IMR-90 (cell line): ENCODE measurements at places on chromosomes 5 and 9. TPM values are rescaled to one million over a fixed set of nuclear protein-coding genes. Genes with fewer than 3 reads are reported as not detected.

Gene GABRA6
- not detected in 2 replicates for total RNA-seq

Gene DIPK1B
- 3.1 and 3.4 TPM in 2 replicates for total RNA-seq

Gene FSTL4
- 0.18 TPM in 1 of 2 replicates, not detected in the other for total RNA-seq

Gene NEUROG1
- not detected in 2 replicates for total RNA-seq

Gene TMEM232
- 0.36 and 0.56 TPM in 2 replicates for total RNA-seq

Gene SLC6A7
- under 0.01 TPM in 1 of 2 replicates, not detected in the other for total RNA-seq

Gene INSL4
- total RNA-seq, result not detected in 2 replicates

GRCh38 chr5:92308679-92309078 is 925.6 kb upstream of the ARRDC3 start:
- no peak for DNase-seq

DNA sequence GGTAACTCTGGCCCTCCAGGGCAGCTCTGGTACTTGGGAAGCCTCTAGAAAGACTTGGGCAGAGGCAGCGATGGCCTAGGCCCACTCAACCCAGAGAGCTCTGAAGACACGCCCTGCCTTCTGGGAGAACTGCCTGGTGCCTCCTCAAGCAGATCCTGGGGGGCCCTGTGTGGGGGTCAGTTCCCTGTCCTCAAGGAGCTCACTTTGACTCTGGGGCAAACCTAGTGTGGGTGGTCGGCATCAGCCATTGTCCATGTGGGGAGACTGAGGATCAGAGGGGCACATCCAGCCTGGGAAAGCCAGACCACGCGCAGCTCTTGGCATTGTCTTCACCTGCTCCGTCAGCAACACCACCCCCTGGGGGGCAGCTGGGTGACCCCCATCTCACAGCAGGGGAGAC is 28.0 kb downstream of the ABO start:
- DNase-seq, result no peak

GRCh38 chr9:89483592-89484474 is 14.1 kb downstream of the SEMA4D start:
- no peak for DNase-seq

DNA sequence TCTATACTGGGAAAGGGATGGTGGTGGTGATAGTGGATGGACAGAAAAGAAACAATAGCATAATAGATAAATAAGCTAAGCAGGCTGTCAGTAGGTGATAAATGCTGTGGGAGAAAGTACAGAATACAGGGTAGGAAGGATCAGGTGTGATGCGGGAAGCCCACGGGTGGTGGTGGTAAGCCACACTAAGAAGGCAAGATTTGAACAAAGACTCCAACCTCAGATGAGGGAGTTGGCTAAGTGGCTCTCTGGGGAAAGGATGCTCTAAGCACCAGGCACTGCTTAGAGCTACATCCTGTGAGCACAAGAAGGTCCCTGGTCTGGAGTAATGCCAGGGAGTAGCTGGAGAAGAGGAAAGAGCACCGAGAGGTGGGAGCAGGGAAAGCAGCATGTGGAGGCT is 151.6 kb upstream of the KLF9 start:
- no peak for DNase-seq

DNA sequence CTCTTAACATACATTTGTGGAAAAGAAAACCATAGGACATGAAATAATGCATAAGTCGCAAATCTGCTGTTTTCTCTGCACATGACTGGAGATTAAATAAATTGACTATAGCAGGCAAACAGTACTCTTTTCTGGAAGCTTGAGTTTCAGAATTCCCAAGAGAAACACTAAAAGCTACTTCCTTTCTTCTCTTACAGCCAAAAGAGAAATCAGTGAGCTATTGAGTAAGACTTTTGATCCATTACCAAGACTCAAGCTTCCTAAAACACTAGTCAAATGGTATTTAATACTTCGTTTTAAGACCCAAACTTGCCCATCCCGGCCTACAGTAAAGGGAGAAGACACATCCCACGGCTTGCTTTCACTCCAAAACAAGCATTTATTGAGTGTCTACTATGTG is 335.8 kb upstream of the PUM3 start:
- no peak for DNase-seq

GRCh38 chr9:1354086-1354485 is 303.9 kb downstream of the DMRT2 start:
- DNase-seq, result no peak

GRCh38 chr5:109762821-109763220 is 73.1 kb downstream of the MAN2A1 start:
- DNase-seq, result no peak

- DNase-seq, result no peak
These were observed 86.4 kb downstream of the MED10 start for GRCh38 chr5:6291961-6292360.

- DNase-seq, result no peak
These were observed 60.6 kb downstream of the PGM5 start for GRCh38 chr9:68416936-68417564.

- peak; percentile 29 for DNase-seq
These were observed 592.7 kb upstream of the BRINP1 start for GRCh38 chr9:119961774-119962424.

DNA sequence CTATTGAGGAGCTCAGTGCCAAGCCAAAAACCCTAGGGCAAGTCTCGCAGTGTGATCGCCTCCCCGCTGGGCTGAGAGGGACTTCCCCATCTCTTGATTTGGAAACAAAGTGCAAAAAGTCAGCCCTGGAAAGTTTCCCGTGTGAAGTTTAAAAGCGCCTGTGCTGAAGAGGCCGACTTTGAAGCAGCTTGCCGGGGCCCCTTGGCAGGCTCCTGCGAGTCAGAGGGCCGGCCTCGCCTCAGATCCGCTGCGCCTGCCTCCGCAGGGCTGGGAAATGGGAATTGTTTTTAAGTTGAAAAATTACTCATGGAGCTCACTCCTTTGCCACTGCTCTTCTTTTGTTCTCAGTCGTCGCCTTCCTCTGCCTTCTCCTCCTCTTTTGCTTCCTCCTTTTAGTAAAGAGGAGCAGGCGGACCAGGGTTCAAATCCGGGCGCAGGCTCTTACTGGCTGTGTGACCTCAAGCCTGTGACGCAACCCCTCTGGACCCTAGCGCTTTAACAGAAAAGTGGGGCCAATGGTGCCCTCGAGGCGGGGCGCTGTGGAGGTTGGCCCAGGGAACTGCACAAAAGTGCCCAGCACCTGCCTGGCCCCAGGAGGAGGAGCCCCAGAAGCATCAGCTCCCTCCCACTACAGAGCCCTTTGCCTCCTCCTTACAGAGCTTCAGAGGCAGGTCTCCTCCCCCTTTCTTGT is 14.7 kb upstream of the LHX2 start:
- no peak for DNase-seq

DNA sequence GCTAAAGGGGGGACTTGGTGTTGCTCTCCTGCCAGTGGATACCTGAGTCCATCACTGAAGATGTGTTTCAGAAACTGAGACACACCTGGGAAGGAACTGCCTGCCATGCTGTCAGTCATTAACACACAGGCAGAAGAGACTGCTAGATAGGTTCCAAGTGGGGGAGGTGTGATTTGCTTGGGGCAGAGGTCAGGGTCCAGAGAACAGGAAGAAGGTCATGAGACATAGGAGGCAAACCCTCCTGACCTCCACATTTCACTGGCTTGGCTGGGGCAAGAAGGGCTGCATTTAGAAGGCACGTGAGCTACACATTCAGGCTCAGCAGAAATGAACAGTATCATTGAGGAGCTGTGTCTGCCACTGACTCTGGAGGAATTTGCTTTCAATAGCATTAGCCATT is 215.8 kb downstream of the HSPA4 start:
- no peak for DNase-seq

DNA sequence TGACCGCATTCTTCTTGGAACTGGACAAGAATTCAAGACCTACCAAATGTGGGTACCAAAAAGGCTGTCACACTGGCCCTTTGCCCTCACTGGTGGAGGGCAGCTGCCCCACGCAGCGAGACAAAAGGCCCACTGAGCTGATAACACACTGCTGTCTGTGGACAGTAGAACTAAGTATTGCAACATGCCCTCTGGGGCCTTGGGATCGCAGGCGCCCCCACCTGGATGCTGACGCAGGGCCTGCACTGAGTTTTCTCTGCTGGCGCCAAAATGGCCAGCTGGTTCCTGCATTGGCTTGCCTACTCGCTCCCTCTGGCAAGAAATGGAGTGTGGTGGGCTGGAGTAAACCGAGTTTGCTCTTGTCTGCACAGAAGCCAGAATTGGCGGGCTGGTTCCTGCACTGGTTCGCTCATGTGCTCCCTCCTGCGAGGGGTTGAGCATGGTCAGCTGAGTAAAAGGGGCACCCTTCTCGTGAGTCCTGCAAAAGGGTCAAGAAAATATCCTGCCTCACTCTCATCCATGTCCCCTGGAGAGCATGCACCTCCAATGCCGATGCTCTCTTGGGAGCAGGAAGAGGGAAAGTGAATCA is 55.7 kb downstream of the NXNL2 start:
- no peak for DNase-seq

- DNase-seq, result no peak
These were observed 99.3 kb downstream of the CDK5RAP2 start for GRCh38 chr9:120480707-120481106.
